Activated CD4-positive, alpha-beta T cell treated with anti-CD3 and anti-CD28 coated beads, Interleukin-2, Interleukin-4, amounts not matched to agents 100 ng/mL and 50 ng/mL, durations not matched to agents 16 hours and 8 hours (primary cell): ENCODE measurements at places on chromosomes 1 and 21.

DNA sequence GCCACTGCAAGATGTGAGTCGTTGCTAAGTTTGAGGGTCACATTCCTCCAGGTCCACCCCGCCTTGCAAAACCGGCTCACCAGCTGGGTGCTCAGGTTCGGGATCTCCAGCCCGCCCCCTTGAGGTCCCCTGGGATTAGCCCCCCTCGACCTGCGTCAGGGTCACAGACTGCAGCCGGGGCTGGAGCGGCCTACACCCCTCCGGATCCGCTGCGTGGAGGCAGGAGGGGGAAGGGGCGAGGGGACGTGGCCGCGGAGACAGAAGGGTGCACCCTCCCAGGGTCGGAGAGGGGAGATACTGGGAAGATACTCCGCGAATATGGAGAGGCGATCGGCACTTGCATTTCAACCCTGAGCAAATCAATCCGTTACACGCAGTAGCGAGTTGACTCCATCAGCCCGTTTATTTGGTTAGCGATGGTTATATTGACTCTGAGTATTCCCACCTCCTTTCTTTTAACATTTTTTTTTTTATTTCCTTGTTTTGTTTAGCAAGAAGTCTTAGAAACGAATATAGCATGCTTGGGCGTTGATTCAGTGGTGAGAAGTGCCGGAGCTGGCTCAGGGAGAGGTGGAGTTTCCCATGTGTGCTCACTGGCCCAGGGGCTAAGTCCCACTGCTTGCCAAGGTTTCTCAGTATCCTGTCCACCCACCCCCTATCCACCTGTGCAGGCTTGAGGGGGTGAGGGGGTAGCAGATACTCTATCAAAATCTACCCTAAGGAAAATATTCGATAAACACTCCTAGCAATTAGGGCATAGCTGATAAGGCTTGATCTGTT lies 997 bp downstream of the IFNAR2 start:
- peak; percentile 35 for DNase-seq

GRCh38 chr1:109880971-109881894 lies 29.4 kb upstream of the CSF1 start:
- DNase-seq: no peak

- DNase-seq: no peak
Observed at GRCh38 chr1:182095946-182096345, 34.4 kb upstream of the ZNF648 start.

DNA sequence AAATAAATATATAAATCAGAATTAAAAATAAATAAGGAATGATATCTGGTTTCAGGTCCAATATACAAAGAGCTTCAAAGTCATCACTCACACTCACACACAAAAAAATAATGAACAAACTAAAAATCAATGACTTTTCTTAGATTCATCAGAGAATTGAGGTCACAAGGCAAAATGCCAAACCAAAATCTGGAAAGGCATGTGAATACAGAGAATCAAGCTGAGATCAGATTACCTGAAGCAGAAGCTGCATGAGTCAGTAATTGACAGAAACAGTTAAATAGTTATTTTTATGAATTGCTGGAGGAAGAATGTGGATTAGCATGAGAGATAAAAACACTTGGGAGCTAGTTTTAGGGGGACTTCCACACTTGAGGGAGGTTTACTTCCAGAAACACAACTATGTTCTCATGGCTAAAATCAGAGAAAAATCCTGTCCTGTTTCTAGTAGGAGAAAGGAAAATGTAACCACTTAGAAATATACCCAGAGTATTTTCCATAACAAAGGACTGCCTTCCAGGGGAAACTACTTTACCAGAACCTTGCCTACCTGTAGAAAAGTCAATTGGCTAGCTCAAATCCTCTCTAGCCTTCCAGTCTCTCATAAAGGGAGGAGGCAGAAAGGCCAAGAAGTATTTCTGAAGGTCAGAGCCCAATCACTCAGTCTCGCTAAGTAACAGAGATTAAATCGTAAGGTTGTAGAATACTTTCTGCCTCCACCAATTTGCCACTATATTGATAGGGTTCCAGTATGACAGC lies 536.6 kb upstream of the NR5A2 start:
- DNase-seq: no peak

DNA sequence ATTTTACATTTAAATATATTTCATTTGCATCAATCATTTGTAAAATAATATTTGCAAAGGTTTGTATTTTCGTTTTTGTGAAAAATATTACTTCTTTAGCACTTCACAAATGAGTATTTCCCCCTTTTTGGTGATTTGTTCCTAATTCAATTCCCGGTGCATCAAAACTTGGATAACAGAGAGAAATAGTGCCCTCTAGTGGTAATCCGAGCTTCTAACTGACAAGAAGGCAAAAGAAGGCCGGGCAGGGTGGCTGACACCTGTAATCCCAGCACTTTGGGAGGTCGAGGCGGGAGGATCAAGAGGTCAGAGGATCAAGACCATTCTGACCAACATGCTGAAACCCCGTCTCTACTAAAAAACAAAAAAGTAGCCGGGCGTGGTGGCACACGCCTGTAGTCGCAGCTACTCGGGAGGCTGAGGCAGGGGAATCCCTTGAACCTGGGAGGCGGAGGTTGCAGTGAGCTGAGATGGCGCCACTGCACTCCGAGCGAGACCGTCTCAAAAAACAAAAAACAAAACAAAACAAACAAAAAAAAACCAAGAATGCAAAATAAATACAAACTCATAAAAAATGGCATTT lies 137.7 kb downstream of the COL11A1 start:
- peak; percentile 60 for DNase-seq

DNA sequence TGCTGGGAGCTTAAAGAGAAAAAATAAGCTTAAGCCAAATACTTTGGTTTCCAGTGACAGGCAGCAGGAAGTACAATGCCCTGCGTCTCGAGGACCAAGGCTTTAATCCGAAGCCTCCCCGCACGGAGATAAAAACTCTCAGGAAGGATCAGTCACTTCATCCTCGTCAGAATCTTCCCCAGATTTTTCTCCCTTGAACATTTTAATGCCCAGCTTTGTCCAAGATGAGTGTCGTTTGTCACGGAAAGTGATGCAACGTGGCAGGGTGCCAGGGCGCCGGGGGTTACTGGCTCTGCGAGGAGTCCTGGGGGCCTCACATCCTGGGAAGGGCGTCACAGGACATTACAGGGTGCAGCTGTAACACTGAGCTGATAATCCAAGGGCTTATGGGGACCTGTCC lies 25.2 kb upstream of the PCBP3 start:
- no peak for DNase-seq

GRCh38 chr1:114502080-114502479 lies 8.9 kb downstream of the TRIM33 start:
- DNase-seq: no peak

- no peak for DNase-seq
Observed at GRCh38 chr1:199815947-199816346, 211.6 kb upstream of the NR5A2 start.

DNA sequence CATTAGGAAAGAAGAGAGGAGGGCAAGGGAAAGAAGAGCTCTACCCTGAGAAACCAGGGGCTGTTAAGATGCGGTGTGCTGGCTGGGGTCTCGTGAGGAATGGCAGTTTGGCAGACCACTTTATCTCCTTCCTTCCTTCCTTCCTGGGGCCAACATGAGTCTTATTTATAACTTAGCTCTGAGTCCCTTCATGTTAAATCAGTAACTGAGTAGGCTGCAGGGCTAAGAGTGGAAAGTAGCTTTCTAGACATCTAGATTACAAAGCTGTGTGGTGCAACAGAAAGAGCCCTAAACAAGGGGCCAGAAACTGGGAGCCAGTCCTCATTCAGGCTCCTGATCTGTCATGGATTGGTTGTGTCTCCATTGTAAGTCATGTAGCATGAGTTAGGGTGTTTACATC lies 135.4 kb upstream of the DUSP10 start:
- DNase-seq: no peak

- no peak for DNase-seq
Observed at GRCh38 chr1:189289346-189289745, 1188.3 kb downstream of the BRINP3 start.

DNA sequence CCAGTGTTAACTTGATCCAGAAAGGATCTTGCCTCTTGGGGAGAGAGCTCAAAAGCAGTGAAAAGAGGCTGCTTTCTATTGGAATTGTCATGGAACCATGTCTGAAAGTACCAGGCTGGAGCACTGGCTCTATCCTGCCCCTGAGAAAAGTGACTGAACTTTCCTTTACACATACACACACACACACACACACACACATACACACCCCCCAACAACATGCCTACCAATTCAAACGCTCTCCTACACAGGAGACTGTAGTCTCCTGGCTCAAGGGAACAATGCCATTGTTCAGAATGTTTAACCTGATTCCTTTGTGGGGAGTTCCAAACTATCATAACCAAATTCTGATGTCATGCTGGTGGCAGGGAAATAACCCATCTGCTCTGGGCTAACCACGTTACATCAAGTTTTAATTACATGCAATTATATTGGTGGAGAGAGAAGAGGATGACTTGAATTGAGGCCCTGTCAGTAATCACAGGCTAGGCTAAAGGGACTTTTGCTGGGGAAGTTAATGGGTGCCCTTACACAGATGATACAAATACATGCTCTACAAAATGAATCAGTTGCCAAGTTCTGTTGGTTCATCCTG lies 52.3 kb upstream of the DUSP10 start:
- peak; percentile 41 for DNase-seq

DNA sequence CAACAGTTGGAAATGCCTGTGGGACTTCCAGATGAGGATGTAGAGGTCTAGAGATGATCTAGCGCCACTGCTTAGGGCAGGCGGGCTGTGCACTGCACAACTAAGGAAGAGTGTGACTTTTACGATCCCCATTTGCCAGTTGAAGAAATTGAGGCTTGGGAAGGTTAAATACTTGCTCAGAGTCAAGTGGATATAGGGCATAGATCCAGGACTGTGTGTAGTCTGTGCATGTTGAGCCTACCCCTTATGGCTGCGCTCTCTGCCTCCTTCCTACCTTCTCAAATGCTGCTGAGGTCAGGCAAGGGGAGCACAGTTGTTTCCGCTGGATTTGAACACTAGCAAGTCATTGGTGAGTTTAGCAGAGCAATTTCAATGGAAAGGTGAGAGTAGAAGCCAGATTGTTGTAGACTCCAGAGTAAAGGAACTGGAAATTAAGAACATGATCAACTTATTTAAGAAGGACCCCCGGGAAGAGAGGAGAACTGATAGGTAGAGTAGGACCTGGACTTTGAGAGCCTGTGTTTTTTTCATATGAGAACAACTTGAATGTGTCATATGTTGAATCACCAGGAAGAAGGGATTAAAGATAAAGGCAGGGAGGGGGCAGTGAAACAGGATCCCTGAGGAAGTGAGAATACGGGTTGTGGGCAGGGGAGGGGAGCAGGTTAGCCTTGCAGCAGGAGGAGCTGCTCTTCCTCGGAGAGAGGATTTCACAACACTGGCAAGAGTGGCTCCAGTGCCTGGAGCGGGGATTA lies 2.7 kb downstream of the CAPN2 start:
- no peak for DNase-seq

DNA sequence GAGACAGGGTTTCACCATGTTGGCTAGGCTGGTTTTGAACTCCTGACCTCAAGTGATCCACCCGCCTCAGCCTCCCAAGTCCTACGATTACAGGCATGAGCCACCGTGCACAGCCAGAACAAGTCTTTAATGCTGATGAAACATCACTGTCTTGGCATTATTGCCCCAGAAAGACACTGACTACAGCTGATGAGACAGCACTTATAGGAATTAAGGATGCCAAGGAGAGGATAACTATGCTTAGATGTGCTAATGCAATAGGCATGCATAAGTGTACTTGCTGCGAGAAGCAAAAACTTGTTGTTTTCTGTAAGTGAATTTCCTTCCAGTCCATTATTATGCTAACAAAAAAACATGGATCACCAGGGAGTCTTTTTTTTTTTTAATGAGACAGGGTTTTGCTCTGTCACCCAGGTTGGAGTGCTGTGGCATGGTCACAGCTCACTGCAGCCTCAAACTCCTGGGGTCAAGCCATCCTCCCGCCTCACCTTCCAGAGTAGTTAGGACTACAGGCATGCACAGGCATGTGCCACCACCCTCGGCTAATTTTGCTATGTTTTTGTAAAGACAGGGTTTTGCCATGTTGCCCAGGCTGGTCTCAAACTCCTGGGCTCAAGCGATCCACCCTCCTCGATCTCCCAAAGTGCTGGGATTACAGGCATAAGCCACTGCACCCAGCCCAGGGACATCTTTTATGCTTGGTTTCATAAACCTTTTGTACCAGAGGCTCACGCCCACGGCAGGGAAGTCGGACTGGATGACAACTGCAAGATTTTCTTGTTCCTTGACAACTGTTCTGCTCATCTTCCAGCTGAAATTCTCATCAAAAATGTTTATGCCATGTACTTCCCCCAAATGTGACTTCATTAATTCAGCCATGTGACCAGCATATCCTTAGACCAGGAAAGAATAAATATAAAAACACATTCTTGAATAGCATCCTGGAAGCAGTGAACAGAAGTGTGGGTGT lies 23.1 kb downstream of the RHEX start:
- no peak for DNase-seq

DNA sequence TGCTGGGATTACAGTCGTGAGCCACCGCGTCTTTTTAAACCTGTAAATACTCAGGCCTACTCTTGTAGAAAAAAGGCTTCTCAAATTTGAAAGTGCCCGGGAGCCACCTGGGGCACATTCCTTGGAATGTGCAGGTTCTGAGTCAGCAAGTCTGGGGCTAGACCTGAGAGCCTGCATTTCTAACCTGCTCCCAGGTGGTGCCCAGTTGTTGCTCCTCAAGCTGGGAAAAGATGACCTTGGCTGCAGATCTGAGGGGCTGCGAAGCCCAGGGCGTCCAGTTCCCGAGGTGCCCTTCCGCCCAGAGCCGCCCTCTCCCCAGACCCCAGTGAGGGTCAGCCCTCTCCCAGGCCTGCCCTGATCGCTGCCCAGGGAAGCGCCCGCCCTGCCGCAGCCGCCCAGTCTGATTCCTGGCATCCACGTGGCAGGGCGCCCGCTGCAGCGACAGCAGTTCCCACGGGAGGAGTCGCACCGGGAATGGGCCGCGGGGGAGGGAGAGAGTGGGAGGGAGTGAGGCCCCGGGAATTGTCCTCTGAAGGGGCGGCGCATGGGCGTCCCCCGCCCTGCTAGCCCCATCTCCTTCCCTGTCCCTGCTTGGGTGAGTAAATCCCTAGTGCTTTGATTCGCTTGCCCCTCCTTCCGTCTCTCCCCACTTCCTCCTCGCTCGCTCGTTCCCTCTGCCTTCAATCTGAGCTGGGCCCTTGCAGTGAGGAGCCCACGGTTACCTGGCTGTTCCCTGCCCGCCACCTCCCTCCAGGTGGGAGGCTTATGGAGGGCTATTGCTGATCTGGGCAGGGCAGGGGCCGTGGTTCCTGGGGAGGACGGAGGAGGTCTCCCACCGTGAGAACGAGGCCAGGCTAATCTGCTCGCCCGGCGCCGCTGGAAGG lies 18.8 kb upstream of the TENT5B start:
- no peak for DNase-seq
